ENCODE measurements at places on chromosomes 4 and X.

DNA sequence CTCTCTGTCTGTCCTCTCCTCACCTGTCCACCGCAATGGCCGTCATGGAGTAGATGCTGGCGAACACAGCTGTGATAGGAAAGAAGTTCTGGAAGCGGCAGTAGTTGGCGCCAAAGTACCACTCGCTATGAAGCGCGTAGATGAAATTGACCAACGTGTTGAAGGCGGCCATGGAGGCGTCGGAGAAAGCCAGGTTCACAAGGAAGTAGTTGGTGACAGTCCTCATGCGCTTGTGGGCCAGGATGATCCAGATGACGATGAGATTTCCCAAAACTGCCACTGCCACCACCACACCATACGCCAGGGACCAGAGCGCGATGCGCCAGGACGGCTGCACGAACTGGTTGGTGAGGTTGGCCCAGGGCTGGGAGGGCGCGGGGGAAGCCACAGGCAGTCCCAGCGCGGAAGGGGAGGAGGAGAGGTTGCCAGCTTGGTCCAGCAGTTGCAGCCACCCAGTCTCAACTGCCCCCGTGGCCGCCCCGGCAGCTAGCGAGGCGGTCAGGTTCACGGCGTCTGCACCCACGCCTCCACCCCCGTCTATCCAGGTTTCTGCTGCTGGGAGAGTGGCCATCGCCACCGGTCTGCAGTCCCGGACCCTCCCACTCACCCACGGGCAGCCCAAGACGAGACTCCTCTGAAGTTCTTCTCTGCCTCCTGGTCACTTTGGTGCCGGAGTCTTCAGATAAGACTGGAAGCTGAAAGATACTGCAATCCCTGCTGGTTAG lies 518 bp downstream of the TACR3 start:
- no peak for DNase-seq

DNA sequence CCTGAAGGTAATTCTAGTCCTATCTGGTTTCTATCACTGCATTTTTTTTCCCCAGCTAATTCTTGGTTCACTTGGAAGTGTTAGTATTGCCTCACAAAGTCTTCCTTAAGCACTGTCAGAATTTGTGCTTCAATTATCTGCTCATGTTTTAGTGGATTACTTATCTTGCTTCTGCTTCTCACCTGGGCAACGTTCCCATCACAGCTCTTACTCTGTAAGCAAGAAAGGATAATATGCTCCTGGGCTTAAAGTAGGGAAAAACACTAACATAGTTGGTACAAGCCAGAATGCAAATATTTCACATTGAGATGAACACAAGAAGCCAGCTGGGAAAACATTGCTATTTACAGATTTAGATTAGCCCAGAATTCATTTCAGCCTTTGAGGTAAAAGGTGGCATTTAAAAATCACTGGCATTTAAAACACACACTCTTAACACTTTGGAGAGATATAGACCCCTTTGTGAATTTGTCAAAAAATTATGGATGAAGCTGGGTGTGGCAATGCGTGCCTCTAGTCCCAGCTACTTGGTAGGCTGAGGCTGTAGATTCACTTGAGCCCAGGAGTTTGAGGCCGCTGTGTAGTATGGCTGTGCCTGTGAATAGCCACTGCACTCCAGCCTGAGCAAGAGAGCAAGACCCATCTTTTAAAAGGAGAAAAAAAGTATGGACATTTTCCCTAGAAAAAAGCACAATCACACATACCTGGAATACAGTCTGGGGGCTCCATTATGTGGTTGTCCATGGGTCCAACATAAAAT lies 6.6 kb upstream of the PTPN13 start:
- DNase-seq, result no peak

- DNase-seq, result no peak
These were observed 28.4 kb upstream of the NDST3 start for GRCh38 chr4:118005883-118006282.

DNA sequence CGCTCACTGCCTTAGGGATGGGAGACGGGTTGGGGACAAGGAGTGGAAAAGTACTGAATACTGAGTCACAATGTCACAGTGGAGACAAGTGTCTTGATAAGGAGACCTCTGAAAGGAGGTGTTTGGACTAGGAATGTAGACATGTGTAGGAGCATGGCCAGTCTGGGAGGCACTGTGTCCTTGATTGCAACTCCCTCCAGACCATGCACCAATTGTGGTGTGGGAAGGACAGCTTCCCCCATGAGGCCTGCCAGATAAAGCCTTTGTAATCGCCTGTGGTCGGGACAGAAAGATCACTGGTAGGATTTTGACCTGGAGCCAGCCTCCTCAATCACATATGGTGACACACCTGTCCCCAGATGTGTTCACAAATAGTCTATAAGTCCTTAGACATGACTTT lies 64.1 kb downstream of the USP38 start:
- DNase-seq, result no peak

DNA sequence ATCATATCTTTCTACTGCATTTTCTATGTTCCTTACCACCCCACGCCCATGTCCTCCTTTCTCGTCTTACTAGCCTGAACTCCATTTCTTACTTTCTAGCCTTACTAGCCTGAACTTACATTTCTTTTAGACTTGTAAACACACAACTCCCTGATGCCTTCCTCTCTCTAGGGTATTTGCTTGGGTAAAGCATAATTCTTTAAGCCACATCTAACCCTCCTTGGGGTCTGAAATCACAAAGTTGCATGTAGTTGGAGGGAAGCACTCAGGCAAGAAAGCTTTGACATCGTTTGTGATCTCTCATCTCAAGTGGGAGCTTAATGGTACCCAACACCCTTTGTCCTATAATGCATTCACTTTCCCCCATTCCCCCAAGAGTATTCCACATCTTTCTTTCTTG lies 124.4 kb downstream of the SPOCK3 start:
- no peak for DNase-seq

Measured in NCI-H187 (cell line).